ENCODE measurements at places on chromosomes 11 and 22.

GRCh38 chr22:18110194-18110953 is at the start of gene TUBA8:
Gene TUBA8, plus strand, starts transcription at chr22:18110809. Its CDS starts 57 bp downstream, at chr22:18110866.
- no peak for DNase-seq

GRCh38 chr22:41030891-41031290 is 61.5 kb upstream of the EP300 start:
- no peak for DNase-seq

DNA sequence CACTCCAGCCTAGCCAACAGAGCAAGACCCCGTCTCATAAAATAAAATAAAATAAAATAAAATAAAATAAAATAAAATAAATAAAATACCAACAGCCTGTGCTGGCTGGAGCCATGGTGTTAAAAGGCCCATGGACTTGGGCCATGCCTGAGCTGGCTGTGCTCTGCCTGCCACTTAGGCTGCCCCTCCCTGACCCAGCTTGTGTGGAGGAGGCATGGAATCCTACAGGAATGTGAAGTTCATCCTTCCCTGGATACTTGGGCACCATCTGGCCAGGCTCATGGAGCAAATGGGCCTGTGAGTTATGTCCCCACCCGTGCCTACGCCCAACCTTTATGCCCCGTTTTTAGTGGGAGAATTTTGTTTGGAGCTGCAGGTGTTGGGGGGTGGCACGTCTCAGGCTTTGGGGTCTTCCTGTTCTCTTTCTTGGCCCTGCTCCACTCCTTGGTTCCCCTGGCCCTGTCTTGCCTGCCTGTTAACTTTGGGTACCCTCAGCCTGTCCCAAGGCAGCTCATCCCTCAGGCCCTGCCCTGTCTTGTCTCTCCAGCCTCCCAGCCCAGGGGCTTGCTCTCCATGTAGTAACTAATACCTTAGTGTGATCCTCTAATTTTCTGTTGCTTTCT is 51.3 kb downstream of the BCR start:
- DNase-seq = no peak

DNA sequence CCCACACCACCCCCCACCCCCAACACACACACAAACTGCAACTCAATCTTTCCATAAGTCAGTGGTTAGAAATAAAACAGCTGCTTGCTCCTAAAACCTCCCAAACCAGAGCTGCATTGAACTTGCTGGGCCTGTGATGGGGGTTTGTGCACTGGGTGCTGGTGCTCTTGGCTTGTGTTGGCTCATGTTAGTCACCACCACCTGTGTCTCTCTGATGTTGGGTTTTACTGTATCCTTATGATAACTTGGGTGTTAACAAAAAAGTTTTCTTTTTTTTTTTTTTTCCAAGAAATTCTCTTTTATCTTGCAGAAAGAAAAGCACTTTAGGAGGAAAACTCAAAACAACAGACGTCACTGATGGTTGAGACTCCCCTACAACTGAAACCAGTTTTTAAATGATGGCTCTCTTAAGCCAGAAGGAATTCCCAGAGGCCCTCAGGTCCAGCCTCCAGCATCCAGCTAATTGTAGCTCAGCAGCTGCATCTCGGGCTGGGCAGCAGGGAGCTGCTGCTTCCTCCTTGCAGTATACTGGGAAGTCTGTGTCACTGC is 79.9 kb upstream of the DRD2 start:
- no peak for DNase-seq

- no peak for DNase-seq
Observed at GRCh38 chr22:32158712-32159533, at the start of gene C22orf42. Gene C22orf42, minus strand, starts transcription at chr22:32159303. Its CDS starts 88 bp downstream, at chr22:32159215.

- no peak for DNase-seq
Observed at GRCh38 chr22:42918500-42918899, 61.4 kb upstream of the ARFGAP3 start.

DNA sequence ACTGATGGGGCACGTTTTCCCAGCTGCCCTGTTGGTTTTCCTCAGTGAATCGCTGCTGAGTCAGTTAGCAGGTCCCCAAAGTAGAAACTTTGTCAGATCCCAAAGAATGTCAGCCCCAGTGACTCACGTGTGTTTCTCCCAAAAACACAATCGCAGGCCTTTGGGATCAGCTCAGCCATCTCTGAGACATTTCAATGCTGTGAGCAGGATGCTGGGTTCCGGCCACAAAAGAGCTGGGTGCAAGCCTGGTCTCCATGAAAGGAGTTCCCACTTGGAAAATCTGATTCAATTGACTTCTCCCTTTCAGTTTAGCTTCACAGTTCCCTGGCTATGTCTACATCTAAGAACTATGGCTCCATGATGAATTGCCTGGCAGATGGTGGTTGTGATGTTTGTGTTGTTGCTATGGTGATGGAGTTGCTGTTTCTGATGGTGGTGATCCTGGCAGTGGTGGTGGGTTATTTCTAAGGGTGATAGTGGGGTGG is 28.0 kb downstream of the MYEOV start:
- no peak for DNase-seq

All from Ammon's horn (tissue), 1 donor.